ENCODE measurements at places on chromosomes 5 and 9.

DNA sequence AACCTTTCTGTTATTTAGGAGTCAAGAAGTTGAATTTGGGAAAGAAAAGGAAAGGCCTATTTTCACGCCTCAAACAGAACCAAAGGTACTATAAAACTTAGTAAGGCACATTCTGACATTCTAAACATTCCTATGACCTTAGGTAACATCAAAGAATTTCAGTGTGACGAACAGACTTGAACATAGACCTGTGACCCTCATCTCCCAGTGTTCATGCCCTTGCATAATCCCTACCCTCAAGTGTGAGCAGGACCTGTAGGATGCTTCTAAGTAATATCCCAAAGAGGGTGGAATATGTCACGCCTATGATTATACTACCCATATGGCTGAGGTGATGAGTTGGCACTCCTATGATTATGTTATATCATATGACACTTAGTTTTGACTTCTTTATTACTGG lies 540.9 kb downstream of the KIF4B start:
- DNase-seq, result no peak

GRCh38 chr9:116671605-116672004 lies 15.5 kb upstream of the TRIM32 start:
- no peak for DNase-seq

DNA sequence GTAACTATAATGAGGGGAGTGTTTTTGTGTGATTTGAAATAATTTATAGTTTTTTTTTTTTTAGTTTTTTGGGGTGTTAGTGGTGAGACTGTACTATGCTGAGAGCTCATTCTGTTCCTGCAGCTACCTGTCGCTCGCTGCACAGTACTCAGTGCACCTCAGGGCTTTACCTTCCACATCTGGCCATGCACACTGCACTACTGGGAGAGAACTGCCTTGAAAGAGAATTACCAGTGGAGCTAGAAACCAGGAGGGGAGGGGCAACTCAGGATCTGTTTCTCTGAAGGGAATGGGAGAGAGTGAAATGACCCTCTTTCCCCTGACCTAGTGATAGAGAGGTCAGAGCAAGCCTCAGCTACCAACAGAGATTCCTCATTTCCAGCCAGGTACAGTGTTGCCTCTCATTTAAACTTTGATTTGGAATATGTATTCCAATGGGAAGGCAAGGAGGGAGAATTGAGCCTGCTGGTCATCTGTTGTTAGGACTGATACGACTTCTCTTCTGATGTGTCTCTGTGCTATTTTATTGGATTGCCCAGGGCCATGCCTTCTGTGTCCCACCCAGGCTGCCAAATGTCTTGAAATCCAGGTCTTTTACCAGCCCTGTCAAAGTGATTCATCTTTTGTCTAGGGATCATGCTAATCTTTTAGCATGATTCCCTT lies 8.9 kb downstream of the ATG10 start:
- no peak for DNase-seq

DNA sequence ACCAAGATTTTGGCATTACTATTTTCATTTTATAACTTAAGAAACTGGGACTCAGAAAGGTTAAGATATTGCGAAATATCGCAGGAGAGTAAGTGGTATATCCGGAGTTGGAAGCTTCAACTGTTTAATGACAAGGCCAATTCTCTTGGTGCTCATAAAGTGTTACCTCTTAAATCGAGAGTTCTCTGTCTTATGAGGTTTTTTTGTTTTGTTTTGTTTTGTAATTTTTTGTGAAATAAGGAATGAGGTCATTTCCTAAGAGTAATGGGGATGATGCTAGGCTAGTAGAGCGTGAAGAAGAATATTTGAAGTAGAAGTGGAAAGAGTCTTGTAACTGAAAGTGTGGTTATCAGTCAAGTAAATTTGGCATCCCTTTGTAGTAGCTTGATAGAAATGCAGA lies 183.2 kb upstream of the DAB2 start:
- no peak for DNase-seq

DNA sequence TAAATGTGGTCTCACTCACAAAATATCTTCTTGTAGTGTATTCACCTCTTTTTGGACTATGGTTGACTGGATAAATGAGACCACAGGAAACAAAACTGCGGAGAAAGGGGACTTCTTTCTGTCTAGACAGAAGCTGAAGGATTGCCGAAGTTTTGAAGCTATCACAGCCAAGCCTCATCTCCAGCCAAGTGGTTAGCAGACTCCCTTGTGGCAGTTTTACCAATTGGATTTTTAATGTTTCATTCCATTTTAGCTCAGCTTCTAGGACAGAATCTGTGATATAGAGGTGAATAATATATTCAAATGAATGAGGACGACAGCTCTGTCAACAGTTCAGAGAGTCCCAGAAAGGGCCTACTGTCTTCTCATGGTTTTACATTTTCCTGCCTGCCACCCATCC lies 215.7 kb upstream of the ZNF608 start:
- DNase-seq, result no peak

DNA sequence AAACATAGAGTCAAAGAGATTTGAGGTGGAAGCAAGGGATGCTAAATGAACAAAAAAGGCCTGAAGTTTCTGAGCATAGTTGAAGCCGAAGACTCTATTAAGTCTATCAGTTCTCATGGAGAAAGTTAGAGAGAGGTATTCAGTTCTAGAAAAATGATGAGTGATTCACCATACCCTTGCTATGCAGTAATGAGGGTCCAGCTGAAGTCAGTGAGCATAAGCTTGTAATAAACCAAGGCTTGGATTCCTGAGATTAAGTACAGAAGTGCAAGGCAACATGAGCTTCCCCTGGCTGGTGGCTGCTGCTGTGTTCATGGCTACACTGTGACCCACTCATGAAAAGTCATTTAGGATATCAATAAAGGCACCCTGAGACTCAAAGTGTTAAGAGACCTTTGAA lies 129.7 kb upstream of the MTAP start:
- no peak for DNase-seq

GRCh38 chr9:69542058-69542457 lies 130.1 kb downstream of the APBA1 start:
- no peak for DNase-seq

DNA sequence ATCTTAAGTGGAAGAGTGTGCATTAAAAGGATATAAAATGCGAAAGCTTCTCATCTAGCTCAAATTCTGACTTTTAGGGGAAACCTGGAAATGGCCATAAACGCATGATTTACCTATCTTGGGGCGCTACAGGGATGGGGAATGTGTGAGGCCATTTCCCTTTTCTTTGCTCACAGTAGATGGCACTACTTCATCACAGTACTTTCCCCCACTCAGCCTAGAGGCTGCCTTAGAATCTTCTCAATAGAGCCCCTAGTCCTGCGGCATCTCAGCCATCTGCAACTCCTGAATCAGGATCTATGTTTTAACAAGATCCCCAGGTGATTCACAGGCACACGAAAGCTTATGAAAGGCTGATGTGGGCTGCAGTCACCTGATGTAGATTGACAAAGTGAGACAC lies 110.8 kb downstream of the LHFPL2 start:
- DNase-seq, result peak; percentile 62

DNA sequence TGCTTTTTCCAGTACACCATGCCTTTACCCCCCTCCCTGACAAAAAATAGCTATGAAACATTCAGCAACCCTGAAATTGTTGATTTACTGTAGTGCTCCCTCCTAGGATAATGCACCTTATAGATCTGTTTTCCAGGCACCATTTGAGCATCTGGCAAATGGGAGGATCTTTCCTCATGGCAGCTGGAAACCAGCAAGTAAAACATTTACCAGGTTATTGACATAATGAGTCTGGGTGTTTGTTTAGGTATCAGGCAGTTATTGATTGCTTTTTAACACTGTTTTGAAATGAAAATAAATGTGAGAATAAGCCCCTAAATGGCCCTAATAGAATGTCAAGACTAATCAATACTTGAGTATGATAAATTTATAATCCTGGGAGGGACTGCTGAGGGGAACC lies 57.3 kb upstream of the KLF4 start:
- DNase-seq, result no peak

DNA sequence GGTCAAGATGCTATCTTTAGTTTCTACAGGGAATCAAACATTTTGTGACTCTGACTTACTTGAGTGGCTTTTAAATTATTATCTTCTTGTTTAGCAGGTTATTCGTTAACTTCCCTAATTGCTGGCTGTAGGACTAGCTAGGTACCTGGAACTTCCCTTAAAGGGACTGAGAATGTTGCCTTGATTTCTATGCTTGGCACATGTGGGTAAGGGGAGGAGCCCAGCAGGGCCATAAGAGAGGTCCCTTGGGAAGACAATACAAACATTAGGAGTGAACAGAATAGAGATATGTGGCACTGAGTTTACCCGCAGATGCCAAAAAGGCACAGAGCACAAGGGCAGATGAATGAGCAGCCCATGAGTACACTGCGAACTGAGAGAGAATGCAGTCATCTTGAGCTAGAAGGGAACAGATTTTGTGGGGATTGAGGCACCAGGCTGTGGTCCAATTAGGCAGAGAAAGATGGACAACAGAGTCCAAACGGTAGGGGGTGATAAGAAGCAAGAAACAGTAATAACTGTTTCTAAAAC lies 9.8 kb downstream of the CKMT2 start:
- no peak for DNase-seq

GRCh38 chr5:76468635-76469425 lies 65.7 kb downstream of the IQGAP2 start:
- peak; percentile 60 for DNase-seq

DNA sequence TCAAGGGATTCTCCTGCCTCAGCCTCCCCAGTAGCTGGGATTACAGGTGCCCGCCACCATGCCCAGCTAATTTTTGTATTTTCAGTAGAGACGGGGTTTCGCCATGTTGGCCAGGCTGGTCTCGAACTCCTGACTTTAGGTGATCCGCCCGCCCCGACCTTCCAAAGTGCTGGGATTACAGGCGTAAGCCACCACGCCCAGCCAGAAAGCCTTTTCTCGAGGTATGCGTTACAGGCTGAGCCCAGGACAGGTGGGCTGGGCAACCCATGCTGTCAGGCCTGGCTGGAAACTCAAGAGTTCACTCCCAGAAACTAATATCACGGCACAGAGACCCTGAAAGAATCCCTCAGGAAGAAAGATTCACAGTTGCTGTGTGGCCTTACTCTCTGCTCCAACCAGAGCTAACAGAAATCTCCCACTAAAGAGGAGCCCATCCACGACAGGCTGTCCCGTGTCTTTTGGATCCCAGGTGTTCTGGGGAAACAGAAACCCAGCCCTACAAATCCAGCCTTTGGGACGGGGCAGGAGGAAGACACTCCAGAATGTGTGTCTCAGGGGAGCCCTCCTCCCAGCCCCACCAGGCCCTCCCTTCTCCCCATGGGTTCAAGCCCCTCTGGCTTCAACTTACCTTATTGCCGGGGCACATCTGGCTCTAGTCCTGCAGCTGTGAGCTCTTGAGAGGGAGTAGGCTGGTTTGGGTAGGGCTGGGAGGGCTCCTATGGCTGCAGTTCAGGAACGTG lies 400 bp downstream of the TIFAB start:
- no peak for DNase-seq

GRCh38 chr5:111422245-111422644 lies 90.1 kb downstream of the STARD4 start:
- no peak for DNase-seq

GRCh38 chr5:136622747-136623146 lies 257.4 kb upstream of the TRPC7 start:
- no peak for DNase-seq

GRCh38 chr5:169778622-169779596 lies 141.8 kb downstream of the DOCK2 start:
- DNase-seq, result no peak

GRCh38 chr9:7523426-7524043 lies 276.0 kb downstream of the DMAC1 start:
- no peak for DNase-seq

DNA sequence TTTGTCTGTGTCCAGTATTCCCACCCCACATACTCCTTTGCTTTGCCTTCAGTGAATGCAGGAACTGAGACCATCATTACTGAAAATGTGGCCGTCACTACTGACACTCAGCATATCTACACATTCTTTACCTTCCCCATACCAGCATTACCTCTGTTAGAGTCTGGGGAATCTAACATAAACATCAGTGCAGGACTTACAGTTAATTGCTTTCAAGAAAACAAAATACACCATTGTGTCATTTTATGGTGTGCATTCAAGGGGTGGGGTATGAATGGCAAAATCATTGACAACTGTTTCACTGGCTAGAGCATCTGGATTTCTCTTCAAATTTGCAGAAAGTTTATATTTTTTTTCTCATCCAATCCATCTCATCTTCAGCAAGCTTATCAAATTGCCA lies 731.4 kb upstream of the RIOK2 start:
- no peak for DNase-seq

Measured in amniotic epithelial cell (primary cell).